ENCODE measurements at places on chromosomes 3 and 15. TPM values are rescaled to one million over a fixed set of nuclear protein-coding genes. Genes with fewer than 3 reads are reported as not detected.

- DNase-seq = no peak
Observed at GRCh38 chr3:19866751-19867347, 67.2 kb downstream of the EFHB start.

Gene SLC12A1
- total RNA-seq = not detected

DNA sequence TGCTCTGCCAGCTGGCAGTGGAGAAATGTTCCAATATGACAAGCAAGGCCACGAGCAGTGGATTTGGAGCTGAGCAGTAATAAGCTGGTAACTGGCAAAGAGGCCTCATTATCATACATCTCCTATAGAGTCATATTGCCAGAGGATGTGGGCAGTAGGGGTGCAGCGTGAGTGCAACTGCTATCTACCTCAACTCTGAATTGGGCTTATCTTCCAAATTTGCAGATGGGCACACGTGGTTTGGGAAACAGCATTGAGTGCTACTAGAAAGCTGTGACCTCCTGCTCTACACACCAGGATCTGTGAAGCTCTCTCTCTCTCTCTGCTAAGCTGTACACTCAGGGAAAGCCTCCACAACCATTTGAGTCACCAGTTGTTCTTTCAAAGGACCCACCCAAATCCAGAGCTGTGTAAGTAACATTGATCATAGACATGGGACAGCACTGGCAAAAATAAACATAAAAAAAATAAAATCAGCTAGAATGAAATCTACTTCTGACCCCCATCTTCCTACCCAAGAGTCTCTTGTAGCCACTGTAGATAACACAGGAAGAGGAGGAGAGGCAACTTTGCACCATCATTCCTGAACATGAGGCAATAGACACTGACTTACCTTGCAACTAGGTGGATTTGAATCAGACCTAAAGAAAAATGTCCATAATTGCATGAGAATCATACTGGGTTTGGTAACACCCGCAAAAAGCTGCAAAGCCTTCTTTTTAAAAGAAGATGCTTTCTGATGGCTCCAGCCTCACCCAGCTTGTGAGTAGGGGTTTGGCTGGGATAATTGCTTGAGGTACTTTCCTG is 82.9 kb upstream of the THBS1 start:
- no peak for DNase-seq

DNA sequence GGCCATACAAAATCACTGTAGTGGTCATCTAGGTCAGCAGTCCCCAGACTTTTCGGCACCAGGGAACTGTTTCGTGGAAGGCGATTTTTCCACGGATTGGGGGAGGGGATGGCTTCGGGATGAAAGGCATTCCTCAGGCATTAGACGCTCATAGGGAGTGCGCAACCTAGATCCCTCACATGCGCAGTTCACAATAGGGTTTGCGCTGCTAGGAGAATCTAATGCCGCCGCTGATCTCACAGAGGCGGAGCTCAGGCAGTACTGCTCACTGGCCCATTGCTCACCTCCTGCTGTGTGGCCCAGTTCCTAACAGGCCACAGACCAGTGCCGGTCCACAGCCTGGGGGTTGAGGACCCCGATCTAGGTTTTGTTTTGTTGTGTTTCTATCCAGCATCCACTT is 200.1 kb downstream of the SLC9A9 start:
- no peak for DNase-seq

- no peak for DNase-seq
Observed at GRCh38 chr3:5021116-5022092, 42.2 kb downstream of the BHLHE40 start.

DNA sequence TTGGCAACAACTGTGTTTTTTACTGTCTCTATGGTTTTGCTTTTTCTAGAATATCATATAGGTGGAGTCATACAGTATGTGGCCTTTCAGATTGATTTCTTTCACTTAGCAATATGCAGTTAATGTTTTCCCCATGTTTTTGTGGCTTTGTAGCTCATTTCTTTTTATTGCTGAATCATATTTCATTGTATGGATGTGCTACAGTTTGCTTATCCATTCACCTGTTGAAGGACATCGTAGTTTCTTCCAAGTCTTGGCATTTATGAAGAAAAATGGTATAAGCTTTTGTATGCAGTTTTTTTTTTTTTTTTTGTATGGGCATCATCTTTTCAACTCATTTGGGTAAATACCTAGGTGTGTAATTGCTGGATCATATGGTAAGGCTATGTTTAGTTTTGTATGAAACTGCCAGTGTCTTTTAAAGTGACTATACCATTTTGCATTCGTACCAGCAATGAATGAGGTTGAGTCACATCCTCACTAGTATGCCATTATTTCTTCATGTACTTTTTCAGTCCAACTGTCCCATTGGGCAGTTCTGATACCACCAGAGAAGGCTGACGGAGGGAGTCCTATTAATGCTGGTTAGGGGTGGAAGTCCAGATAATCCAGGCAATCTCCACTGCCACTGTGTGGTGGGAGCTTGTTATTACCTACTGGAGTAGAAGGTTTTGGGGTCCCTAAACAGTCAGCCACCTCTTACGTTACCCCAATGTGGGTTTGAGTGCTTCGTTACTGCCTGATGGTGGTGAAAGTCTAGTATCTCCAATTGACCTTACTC is 210.5 kb downstream of the DOCK3 start:
- no peak for DNase-seq

DNA sequence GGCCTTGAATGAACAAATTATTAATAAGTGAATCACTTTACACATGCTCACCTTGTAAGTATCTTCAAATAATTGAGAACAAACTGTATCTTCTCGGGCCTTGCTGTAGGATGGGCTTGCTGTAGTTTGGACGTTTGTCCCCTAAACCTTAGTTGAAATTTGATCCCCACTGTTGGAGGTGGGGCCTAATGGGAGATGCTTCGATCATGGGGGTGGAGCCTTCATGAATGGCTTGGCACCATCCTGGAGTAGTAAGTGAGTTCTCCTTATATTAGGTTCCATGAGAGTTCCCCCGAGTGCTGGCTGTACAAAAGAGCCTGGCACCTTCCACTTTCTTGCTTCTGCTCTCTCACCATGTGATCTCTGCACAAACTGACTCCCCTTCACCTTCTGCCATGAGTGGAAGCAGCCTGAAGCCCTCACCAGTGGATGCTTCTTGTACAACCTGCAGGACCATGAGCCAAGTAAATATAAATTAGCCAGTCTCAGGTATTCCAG is 29.3 kb downstream of the PIGB start:
- no peak for DNase-seq

DNA sequence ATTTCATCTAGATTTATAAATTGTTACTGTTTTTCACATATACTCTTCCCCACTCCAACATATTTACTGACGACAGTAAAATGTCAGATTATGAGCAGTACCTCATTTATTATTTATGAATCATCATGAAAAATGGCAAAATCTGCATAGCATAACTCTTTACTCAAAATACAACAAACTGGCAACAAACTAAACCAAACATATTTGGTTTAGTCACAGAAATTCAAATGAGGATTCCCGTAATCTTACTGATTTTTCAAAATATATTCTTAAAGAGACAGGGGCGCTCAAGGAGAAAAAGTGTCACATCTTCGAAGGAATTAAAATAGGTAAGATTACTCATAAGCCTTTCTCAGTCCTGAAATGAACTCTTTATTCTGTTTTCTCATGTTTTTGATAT is 3.0 kb upstream of the GPR87 start:
- DNase-seq = no peak

DNA sequence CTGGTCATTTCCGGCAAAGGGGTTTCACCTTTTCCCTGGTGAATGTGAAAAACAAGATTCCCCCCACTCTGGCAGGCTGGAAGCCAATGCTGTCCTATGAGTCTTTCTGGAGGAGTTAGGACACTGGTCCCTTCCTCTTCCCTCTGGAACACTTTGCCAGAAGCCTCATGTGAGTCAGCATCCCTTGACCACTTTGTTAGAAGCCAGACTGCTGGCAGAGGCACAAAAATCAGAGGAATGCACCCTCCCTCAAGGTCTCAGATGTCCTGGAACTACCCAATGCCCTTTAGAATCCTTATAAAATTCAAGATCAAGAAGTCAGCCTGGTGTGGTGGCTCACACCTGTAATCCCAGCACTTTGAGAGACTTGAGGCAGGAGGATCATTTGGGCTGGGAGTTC is 26.6 kb downstream of the ITGB5 start:
- DNase-seq = peak; percentile 83
